Cardiac septum (tissue), 1 donor: ENCODE measurements at places on chromosomes 3 and 15. TPM values are rescaled to one million over a fixed set of nuclear protein-coding genes. Genes with fewer than 3 reads are reported as not detected.
A peak's percentile ranks its signal among the peaks of the same experiment; 100 is the strongest.

Gene FOXB1
- total RNA-seq, result not detected

GRCh38 chr3:44958386-44958785, 17.6 kb downstream of the ZDHHC3 start:
- no peak for DNase-seq

DNA sequence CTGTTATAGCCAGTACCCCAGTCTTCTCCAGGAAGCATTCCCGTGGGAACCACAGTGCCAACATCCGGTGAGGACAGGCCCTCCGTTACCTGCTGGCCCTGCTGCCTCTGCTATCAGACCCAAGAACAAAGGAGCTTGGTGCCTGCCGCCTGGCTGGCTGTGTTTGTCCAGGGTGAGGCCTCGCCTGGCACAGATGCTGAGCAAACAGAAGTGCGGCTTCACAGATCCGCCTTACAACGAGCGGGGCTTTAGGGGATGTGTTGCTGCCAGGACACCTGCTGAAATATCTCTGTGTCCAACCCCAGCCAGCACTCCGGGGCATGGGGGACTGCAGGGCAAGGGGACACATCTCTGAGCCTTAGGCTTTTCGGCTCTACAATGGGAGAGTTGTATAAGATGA, 2.2 kb upstream of the EPHB3 start:
- no peak for DNase-seq

Gene GRAMD1C
- 0.70 TPM for total RNA-seq

DNA sequence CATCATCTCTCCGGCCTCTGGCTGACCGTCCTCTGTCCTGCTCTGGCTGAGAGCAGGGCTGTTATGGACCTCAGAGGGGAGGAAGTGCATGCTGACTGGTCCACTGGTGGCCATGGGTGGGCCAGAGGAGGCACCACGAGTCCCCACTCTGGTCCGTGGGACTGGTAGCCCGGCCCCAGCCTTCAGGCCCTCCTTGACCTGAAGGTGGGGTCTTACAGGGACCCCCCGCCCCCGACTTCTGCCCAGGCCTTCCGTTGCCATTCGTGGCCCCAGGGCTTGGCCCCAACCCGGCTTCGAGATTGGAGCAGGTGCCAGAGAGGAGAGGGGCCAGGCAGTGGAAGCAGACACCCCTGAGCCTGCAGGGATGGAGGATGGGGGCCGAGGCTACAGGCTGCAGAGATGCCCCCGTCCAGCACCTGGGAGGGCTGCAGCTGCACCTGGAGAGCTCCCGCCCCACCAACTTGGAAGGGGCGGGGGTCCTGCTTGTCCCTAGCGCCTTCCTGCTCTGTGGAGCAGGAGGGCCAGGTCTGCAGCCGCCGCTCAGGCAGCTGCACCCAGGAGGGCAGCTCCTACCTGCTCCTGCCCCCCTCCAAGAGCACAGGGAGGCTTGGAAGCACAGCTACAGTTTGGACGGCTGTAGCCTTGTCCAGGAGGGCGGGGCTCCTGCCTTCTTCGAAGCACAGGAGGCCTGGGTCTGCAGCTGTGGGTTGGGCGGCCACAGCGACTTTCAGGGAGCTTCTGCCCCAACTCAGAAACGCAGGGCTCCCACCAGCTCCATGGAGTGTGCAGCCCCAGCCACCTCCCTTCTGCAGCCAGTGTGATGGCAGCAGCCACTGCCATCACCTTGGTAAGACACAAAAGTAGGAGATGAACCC, 142.5 kb downstream of the KLF13 start:
- peak; percentile 41 for DNase-seq

Gene GRK7
- 0.08 TPM for total RNA-seq

DNA sequence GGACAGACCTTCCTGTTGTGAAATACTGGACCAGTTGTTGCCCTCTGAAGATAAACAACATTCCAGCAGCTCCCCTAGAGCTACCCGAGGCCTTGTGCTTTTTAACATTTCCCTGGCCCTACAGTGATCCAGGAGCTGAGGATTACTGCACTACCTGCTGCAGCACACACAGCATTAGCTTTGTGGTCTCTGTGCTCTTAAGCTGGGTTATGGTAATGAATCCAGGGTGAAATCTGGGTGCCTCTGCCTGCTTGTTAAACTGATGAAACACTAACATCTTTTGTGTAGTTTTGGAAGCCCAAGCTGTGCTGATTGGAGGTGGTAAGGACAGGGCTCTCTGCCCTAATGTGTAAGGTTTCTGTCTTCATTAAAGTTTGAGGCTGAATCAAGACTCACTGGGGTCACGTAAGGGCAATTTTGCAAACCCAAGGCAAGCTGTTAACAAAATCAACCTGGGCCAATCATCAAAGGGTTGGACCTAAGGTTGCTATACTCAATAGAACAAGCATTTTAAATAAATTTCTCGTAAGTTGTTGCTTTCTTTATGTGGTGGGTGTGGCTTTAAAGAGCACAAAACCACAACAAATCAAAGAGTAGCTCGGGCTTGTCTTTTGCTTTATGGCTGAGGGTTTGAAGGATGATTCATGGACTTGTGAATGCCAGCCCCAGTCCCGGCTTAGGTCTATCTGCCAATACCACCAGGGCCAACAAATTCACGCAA, 183.9 kb downstream of the TPRG1 start:
- no peak for DNase-seq

Gene PLSCR2
- total RNA-seq, result 0.48 TPM

DNA sequence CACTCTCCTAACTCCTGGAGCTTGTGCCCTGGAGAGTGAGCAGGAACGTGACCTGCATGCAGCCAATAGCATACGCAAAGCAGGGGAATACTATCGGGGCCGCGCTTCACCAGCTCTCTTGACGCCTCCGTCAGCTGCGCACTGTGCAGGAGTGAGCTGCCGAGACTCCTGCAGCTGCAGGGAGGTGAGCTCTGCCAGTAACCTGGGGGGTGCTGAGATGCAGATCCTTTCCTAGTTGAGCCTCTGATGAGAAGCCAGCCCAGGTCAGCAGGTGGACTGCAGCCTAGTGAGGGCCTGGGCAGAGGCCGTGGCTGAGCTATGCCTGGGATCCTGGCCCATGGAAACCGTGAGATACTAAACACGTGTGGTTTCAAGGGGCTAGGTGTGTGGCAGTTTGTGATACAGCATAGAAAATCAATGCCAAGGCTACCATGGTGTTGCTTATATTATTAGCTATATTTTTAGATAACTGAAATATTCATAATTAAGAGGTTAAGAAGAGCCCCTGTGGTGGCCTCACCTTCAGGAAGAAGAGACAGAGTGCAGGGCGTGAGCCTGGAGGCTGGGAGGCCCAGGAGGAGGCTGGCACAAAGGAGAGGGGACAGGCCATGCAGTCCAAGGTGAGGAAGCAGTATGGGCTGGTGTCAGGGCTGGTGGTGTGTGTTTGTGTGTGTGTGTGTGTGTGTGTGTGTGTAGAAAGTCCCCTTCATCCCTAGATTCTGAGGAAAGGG, 5.9 kb upstream of the DNAJB8 start:
- no peak for DNase-seq

- DNase-seq, result no peak
Observed at GRCh38 chr15:70753101-70753829, 10.1 kb downstream of the UACA start.
